CD4-positive, alpha-beta T cell treated with Interferon alpha-2 for 1 hour (primary cell): ENCODE measurements at places on chromosomes 1 and 21.

GRCh38 chr1:44907893-44908292, 64.8 kb upstream of the PTCH2 start:
- DNase-seq: no peak

DNA sequence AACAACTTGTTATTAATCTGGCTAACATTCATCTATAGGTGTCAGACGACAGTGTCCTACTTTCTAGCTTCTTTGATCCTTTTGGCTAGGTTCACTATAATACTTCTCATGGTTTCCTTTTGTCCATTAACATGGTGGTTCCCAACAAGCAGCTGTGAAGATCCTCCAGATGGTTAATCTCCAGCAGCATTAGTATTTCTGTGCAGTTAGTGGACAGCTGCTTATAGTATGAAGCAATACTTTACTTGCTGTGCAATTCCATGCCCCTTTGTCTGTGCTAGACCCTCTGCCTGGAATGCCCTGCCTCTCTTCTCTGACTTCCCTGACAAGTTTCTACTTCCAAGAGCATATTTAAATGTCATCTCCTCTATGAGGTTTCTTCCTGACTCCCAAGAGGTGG, 41.7 kb upstream of the ARHGAP29 start:
- DNase-seq: no peak

DNA sequence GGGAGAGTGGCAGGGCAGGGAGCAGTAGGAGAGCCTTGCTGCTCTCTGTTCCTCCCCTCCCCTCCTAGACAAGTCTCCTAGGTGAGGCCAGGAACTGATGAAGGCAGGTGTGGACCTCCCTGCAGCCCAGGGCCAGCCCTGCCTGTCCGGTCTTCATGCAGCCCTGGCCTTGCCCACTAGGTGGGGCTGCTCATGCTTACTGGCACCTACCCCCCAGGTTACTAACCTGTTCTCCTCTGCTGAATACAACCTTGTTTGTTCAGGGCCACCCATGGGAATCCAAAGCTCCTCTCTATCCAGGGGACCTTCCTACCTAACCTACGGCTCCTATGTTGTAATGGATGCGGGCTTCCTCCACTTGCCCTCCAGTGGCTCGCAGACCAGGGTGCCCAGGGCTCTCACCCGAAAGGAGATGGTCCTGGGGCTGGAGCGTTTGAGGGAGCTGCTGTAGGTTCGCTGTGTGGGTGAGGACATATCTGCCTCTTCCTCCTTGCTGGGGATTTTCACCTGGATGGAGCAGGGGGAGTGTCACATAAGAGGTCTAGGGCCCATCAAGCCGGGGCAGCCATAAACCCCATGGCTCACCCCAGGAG, 7.9 kb upstream of the TNNT2 start:
- peak; percentile 10 for DNase-seq

GRCh38 chr1:187617776-187618175, 789.0 kb downstream of the PLA2G4A start:
- no peak for DNase-seq

- peak; percentile 14 for DNase-seq
Measured at GRCh38 chr1:173870252-173871075, 2.3 kb downstream of the ZBTB37 start.

DNA sequence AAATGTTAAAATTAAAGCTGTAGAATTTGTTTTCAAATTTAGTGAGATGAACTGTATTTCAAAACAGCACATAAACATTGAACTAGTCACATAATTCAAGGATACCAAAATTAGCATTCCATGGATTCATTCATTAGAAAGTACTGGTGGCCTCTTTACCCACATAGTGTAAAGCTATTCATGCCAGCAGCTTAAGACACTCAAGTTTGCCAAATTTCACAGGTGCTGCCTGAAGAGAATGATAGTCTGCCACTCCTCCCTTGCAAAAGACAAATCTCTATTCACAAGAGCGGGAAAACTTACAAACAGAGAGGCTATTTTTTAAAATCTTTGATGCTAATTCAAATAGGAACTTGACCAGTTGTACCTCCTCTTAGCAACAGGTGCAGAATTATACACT, 337.0 kb downstream of the BRINP3 start:
- DNase-seq: no peak

DNA sequence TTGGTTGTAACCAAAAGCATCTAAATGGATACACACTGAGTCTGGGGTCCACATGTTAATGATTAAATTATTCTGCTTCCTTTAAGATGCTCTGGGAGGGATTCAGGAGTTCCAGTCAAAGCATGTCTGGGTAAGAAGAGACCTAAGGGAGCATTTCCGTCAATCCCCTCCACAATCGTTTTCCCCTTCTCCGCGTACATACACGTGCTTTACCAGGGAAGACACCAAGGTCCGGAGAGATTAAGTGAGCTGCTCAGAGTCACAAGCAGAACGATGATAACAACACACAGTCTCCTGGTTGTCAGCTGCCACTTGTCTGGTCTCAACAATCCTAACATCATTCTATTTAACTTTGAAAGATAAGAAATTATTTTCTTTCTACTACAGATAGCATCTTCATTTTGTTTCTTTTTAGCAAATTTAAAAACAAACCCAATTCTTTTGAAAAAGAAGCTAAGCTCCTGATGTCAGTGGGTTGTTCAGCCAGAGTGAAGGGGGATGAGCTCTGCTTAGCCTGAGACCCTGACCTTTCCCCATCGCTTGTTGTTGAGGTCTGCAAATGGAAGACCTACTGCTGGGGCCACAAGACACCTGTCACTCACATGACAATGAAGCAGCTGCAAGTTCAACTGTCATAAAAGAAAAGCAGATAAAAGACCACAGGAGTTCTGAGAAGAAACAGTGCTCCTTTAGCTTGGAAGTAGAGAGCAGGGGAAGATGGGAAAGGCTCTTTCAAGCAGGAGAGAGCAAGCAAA, 4.5 kb downstream of the PAFAH2 start:
- DNase-seq: no peak

GRCh38 chr1:151562661-151563060, 22.6 kb downstream of the TUFT1 start:
- no peak for DNase-seq

GRCh38 chr1:15345705-15346345, 63.9 kb upstream of the EFHD2 start:
- DNase-seq: peak; percentile 72

GRCh38 chr1:156768610-156769295, 1.4 kb downstream of the PRCC start:
- DNase-seq: no peak

DNA sequence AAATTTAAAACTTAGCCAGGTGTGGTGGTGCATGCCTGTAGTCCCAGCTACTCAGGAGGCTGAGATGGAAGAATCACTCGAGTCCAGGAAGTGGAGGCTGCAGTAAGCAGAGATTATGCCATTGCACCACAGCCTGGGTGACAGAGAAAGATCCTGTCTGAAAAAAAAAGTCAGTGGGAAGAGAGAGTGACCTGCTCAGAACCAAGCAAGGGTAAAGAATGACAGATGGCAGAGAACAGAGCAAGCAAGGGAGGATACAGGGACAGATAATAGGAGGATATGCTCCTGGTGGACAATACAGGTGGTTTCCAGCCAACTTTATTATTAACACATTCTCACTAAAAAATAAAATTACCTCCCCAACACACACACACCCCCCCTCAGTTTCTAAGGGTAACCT, 4.6 kb upstream of the TMEM51 start:
- DNase-seq: no peak

DNA sequence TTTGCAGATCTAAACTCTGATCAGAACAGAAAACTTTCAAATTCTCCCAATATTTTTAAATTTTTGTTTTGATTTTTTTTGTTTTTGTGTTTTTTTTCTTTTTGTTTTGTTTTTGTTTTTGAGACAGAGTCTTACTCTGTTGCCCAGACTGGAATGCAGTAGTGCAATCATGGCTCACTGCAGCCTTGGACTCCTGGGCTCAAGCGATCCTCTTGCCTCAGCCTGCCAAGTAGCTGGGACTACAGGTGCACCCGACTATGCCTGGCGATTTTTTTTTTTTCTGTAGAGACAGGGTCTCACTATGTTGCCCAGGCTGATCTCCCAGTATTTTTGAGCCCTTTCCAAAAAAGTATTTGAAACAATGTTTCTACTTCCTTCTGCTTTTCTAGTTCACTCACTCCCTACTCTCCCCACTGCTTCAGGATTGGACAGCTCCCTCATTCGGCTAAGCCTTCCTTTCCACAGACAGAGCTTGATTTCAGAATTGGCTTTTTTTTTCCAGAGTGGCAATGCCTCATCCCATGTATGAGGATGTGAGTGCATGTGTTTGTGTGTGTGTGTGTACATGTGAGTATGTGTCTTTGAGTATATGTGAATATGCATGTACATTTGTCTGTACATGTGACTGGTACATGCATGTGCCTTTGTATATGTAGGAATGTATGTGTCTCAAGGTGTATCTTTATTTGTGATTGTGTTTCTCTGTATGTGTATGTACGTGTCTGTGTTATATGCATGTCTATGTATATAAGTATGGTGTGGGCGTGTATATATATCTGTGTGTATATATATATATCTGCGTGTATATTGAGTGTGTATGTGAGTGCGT, 11.9 kb downstream of the LHX4 start:
- DNase-seq: no peak

GRCh38 chr21:20351138-20351537, 647.1 kb upstream of the NCAM2 start:
- DNase-seq: no peak

DNA sequence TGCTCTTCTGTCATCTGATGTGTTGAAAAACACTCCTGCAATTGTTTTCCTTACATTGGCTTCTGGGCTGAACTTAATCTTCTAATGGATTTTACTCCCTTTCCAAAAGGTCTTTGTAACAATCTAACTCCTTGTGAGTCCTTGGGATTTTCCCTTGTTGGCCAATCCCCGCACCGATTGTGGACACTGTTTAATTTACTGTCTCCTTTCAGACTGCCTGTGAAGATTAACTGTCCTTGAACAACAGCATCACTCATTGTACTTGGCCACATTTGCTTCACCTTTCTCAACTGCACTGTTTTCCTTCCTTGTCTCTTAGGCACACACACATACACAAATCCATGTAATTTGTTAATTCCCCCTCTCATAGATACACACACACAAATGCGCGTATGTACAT, 120.4 kb downstream of the SPATA46 start:
- no peak for DNase-seq

GRCh38 chr21:15793109-15793508, 63.3 kb downstream of the USP25 start:
- DNase-seq: no peak

DNA sequence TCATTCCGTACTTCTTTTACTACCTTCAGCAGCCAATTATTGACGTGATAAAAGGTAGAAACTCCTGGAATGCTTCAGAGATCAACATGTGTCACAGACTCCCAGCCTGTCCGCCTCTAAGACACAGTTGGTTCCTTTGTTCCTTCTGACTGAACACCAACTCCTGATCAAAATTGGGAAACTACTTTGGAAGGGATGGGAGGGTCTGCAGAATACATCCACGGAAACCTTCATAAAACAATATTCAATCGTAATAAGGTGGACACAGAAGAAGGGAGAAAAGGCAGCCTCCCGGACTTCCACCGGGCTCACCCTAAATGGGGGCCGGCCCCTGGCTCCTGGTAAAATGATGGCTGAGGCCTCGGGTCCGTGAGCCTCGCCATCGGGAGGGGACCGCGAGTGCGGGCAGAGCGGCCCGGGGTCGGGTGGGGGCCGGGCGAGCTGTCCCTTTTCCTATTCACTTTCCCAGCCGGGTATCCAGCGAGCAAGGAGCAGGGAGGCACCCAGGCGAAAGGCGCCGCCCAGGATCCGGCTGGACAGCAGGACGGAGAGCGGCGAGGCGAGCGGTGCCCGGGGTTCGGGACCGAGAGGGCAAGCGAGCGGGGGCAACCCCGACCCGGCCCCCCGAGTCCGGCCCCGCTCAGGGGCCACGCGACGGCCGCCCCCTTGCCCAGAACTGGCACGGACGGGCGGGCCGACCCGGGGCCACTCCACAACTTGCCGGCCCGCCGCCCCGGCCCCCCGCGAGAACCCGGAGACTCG, 805 bp downstream of the NRIP1 start:
- DNase-seq: no peak

GRCh38 chr1:10973552-10973951, 38.9 kb upstream of the TARDBP start:
- no peak for DNase-seq

GRCh38 chr1:40479156-40479555, 2.1 kb downstream of the ZFP69 start:
- no peak for DNase-seq

- DNase-seq: no peak
Measured at GRCh38 chr1:15732686-15733081, 3.4 kb upstream of the SLC25A34 start.

- DNase-seq: no peak
Measured at GRCh38 chr21:41920476-41920875, 33.3 kb downstream of the C2CD2 start.

- no peak for DNase-seq
Measured at GRCh38 chr1:235920596-235921375, 54.1 kb upstream of the LYST start.

GRCh38 chr1:61448914-61449313, 276.0 kb downstream of the TM2D1 start:
- DNase-seq: no peak

GRCh38 chr1:203926025-203926540, 64.7 kb downstream of the SNRPE start:
- no peak for DNase-seq

DNA sequence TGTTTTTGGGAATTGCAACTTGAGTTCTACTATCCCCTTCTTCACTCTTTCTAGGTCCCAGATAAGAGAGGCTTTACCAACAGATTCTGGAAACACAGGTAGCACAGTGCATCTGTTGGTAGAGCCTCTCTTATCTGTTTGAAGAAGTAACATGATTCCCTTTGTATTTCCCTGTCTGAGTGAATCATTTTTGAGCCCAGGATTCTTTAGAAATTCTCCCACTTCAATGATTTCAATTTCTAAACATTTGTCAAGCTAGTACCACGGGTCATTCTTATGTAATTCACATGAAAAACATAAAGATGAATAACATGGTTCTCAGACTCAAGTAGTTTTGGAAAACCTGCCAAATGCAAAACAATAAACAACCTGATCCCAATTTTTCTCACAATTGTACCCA, 72.0 kb upstream of the DUSP10 start:
- no peak for DNase-seq

DNA sequence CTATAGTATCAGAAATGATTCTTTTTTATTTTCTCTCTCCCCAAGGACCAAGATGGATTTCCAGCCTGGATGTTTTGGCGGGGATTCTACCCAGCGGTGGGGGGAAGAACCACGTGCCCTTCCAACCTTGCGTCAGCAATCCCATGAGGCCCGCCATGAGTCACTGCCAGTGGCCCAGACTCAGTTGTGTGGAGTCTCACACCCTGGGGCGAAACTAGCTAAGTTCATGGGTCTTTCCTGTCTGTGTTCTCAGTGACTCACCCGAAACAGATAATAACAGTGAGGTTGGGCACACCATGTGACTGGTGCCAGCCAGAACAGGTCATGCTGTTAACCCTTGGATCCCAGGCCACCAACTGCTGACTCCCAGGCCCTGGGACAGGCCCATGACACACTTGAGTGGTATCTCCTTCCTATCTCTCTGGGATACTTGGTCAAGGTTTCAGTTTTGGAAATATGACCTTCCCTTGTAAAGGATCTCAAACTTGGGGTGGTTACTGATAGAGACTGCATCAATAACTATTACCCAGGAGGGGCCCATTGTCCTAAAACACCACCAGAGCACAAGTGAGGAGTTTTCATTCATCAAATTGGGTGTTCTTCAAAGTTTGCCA, 98.0 kb upstream of the DUSP10 start:
- peak; percentile 69 for DNase-seq
